ENCODE measurements at places on chromosomes 2 and 18.

GRCh38 chr18:39318008-39318407 lies 1752.4 kb upstream of the CELF4 start:
- DNase-seq = no peak

GRCh38 chr18:25192065-25192464 lies 159.9 kb downstream of the ZNF521 start:
- no peak for DNase-seq

GRCh38 chr2:202299712-202300111 lies 34.1 kb downstream of the NOP58 start:
- DNase-seq = no peak

- no peak for DNase-seq
These were observed 10.9 kb downstream of the NHEJ1 start for GRCh38 chr2:219149667-219150066.

- DNase-seq = no peak
These were observed 33.4 kb upstream of the KLHL29 start for GRCh38 chr2:23351388-23352141.

- peak; percentile 40 for DNase-seq
These were observed 1.1 kb upstream of the PGAP1 start for GRCh38 chr2:196927376-196928225.

- no peak for DNase-seq
These were observed 1.5 kb downstream of the EXOC6B start for GRCh38 chr2:72824224-72824842.

DNA sequence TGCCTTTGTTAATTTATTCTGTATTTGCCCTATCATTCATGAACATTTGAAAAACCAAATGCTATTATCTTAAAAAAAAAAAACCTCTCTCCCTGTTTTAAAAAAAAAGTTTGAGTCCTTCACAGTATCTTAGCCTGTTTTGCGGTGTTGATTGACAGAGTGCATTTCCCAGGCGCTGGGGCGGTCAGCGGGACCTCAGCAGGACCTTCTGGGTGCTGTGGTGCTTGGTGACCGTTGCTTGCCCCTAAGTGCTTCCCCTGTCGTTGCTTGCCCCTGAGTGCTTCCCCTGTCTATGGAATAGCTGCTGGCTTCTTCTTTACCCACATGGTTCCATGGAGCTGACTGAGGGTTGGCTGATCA lies 12.1 kb downstream of the ATP6V1C2 start:
- DNase-seq = no peak

DNA sequence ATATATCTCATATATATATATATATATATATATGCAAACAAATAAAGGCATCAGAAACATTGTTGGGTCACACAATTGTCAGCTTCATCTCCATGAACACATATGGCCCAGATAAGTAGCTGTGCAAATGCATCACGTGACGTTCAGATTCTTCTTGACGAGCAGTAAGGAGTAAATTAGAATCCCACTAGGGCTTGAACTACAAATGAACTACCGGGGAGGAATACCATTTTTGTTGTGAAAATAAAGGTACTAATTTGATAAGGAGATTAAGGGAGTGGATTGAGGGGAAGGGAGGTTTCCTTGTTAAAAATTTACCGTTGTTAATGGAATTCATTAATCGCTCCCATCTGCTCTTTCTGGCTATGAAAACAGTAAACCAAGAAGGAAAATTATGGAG lies 186.5 kb upstream of the COPS8 start:
- no peak for DNase-seq
